ENCODE measurements at places on chromosomes 5 and 9.
A peak's percentile ranks its signal among the peaks of the same experiment; 100 is the strongest.

DNA sequence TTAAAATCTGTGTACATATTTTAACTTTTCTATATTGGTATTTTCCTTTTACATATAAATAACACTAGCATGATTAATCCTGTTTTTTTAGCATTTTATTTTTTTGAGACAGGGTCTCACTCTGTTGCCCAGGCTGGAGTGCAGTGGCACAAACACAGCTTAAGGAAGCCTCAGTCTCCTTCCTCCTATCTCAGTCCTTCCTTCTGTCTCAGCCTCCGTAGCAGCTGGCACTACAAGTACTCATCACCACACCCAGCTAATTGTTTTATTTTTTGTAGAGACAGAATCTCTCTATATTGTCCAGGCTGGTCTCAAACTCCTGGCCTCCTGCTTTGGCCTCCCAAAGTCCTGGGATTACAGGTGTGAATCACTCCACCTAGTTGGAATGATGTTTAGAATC lies 1.5 kb upstream of the C5orf24 start:
- DNase-seq = no peak

DNA sequence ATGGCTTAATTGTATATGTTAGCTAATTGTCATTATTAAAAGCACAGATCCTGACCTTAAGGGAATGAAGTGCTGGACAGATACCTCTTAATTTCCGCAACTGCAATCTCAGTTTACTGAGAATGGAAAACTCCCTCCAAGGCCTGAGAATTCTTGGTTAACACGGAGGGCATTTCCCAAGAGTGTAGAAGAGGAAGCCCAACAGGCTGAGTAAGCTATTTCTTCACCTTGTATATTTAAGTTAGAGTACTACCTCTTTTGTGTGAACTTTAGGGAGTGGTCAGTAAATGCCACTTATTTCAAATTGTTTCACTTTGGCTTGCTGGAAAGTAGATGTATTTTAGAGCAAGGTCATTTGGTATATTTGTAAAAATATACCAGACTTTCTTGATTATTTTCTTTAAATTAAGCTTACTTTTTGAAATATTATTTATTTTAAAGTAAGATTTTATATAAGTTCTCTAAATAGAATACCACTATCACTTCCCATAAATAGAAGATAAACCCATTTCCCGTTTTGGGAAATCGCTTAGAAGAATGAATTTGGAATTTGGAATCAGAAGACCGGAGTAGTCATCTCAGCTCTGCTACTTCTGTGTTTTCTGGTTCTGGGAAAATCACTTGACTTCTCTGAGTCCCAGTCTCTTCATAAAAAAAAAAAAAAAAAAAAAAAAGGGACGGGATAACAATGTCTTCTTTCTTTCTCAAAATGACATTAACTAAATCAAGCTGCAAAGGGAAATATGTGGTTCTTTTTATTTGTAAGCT lies 26.0 kb upstream of the C9orf72 start:
- peak; percentile 98 for DNase-seq

DNA sequence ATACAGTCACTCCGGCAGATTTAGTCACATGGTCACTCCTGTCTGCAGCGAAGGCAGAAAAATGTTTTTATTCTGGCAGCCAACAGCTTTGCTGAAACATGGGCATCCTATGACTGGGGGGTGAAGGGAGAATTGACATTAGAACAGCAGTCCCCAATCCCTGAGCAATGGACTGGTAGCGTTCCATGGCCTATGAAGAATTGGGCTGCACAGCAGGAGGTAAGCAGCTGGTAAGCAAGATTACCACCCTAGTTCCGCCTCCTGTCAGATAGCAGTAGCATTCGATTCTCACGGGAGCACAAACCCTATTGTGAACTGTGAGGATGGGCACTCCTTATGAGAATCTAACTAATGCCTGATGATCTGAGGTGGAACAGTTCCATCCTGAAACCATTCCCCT lies 93.1 kb upstream of the FTMT start:
- no peak for DNase-seq

GRCh38 chr5:27855491-27855890 lies 817.1 kb upstream of the CDH9 start:
- no peak for DNase-seq
